NCI-H1694 treated with DMSO at 0.1 percent for 48 hours (cell line): ENCODE measurements at places on chromosomes 11 and 22.

- DNase-seq, result no peak
These were observed 491.9 kb downstream of the OPCML start for GRCh38 chr11:133040289-133040900.

- DNase-seq, result peak; percentile 60
These were observed 82.5 kb upstream of the SORL1-AS1 start for GRCh38 chr11:121535129-121535796.

GRCh38 chr22:38513063-38513462 lies 7.0 kb upstream of the DDX17 start:
- DNase-seq, result peak; percentile 11

- no peak for DNase-seq
These were observed 43.8 kb downstream of the NECTIN1 start for GRCh38 chr11:119685111-119685746.

DNA sequence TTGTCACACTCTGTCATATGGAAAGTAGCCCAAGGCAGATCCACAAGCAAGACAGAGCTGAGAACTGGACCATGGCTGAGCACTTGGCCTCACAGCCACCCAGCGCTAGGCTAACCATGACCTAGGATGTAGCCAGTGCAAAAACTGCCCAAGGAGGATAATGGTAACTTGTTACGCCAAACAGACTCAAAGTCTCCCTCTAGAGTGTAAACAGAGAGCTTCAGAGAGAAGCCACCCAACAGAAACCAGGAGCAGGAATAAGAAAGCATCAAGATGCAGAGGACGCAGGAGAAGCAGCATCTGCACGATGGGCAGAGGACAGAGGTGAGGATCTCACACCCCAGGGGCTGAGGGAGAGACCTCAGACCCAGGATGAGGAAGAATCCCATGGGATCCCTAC lies 97.9 kb downstream of the RCN1 start:
- no peak for DNase-seq

DNA sequence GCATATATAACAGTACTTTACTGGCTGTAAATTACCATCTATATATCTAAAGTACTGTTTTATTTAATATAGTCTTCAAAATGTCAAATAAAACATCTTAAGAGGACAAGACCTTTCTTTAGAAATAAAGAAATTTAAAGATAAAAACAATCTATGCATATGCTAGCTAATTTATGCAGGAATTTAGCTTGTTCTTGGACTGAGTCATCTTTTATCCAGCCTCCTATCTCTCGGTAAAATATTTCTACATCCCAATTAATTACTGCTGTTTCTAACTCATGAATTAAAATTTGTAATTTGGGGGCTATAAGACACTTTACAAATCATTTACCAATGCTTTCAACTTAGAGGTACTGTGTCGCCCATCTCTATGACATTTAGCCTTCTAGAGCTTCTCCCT lies 72.8 kb upstream of the DDI1 start:
- no peak for DNase-seq

- DNase-seq, result no peak
These were observed 131.2 kb downstream of the OSBP2 start for GRCh38 chr22:30825711-30826505.

- DNase-seq, result no peak
These were observed 28.2 kb downstream of the TPBGL start for GRCh38 chr11:75268626-75269366.

- no peak for DNase-seq
These were observed 1.9 kb downstream of the FBXO7 start for GRCh38 chr22:32476281-32477195.

GRCh38 chr11:72012897-72013721 lies 14.4 kb downstream of the IL18BP start:
- no peak for DNase-seq

DNA sequence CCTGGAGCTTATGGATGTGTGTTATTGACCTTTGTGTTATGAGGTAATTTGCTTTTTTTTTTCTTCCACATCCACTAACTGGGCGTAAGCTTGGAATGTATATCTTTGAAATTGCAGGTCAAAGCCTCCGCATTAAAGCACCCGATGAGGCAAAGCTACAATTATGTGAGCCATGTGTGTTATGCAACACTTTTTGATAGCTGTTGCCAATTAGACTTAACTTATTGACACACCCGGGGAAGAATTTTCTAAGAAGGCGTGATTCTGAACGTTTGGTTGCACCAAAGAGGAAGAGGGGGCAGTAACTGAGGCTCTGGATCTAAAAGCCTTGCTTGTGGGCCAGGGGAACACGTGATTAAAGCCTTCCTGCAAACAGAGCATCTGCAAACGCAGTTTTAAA lies 610 bp upstream of the TEX12 start:
- no peak for DNase-seq

DNA sequence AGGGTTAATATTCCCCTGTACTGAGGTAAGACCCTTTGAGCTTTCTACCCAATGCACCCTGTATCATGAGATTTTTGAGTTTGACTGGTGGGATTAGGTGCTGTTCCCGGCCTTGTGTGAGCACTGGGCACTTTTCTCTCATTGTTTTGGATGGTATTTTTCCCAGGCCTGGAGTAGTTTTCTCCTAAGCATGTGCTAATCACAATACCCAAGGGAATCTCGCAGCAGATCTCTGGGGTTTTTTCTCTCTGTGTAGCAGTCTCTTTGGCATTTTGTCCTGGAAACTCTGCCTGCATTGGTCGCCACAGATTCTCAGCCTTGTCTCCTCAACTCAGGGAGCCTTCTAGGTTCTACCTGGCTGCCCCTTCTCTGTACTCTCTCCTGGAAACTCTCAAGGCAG lies 19.9 kb downstream of the IGHMBP2 start:
- no peak for DNase-seq

GRCh38 chr11:118252688-118253087 lies 523 bp upstream of the MPZL3 start:
- DNase-seq, result no peak
